Bladder microvascular endothelial cell (primary cell): ENCODE measurements at places on chromosomes 11 and 22. TPM values are rescaled to one million over a fixed set of nuclear protein-coding genes. Genes with fewer than 3 reads are reported as not detected.

MMP8 gene
- total RNA-seq: not detected in 2 replicates

MRGPRX3 gene
- 1.3 TPM in 1 of 2 replicates, not detected in the other for total RNA-seq

CLNS1A gene
- total RNA-seq: 96.0 and 181 TPM in 2 replicates

MYEOV gene
- 0.49 and 0.50 TPM in 2 replicates for total RNA-seq

SEC14L6 gene
- total RNA-seq: 0.13 TPM in 1 of 2 replicates, not detected in the other

PKP3 gene
- total RNA-seq: 0.06 and 0.16 TPM in 2 replicates

PLEKHB1 gene
- total RNA-seq: 0.16 and 1.6 TPM in 2 replicates

SPECC1L gene
- 25.7 and 67.4 TPM in 2 replicates for total RNA-seq

GAB4 gene
- total RNA-seq: not detected in 2 replicates

NPAS4 gene
- not detected in 2 replicates for total RNA-seq

HINFP gene
- 11.8 and 23.6 TPM in 2 replicates for total RNA-seq

PPFIBP2 gene
- 0.97 and 2.2 TPM in 2 replicates for total RNA-seq

APOA5 gene
- total RNA-seq: not detected in 2 replicates
